Stimulated activated naive CD4-positive, alpha-beta T cell (primary cell): ENCODE measurements at places on chromosomes 5 and 9.

DNA sequence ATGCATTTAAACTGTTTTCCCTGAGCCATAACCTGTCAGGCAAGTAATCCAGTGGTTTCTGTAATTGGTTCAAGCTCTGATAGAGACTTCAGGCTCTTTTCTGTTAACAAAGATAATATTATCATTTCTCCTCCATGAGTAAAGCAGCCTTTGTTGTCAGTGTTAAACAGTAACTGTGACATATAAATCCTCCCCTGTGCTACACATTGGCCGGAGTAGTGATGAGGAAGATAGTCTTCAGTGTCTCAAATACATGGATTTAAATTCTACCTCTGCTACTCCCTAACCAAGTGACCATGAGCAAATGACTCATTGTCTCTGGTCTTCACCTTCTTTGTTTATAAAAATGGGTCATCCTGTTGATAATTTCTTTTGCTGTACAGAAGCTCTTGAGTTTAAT lies 615.5 kb upstream of the CHD1 start:
- DNase-seq: no peak

DNA sequence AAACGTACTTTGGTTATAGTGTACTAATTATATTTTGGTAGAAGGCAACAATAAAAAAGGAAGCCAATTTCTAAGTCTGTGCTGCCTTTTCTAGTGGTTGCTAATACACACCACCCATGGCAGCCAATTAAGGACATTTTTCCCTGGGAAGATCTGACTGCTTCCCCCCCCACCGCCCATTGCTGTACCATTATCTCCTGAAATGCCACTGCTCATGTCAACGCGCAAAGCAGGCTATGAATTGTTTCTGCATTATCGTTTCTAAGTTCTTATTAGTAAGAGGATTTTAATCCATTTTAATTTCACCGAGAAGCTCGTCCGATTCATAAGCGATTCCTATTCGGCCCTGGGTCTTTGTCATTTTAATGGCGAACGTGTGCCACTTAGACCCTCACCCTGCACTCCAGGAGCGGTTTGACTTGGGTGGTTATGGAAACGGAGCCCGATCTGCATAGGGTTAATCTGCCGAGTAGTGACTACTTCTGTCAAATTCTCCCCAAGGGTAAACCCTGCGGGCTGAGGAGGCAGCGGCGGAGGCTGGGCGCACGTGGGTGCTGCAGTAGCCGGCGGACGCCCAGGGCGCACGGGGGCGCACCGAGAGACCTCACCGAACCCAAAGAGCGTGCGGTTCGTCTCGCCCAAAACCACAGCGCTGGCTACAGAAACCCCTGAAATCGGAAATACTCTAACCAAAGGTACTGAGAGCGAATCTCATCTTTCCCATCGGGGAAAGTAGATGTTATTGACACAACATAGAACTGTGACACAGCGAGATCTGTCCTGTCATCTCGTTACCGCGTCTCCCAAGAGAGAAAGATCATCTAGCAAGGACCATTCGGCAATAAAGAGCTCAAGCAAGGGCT lies 55.8 kb upstream of the SHC3 start:
- DNase-seq: no peak

DNA sequence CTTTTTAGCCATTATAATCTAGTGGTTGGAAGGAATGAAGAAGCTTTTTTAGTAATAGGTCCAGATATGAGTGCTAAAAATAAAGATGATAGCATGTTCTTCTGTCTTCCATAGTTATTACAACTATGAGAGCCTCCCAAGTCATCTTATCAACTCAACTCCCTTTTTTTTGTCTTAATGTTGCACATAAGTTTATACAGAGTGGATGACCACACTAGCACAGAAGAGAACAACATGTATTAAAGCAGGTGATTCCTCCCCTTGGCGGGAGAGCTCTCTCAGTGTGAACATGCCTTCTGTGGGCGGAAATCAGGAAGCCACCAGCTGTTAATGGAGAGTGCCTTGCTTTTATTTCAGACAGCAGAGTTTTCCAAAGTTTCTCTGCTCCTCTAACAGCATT lies 40.1 kb upstream of the STX17 start:
- no peak for DNase-seq

- no peak for DNase-seq
These were observed 101.9 kb downstream of the NFIB start for GRCh38 chr9:14212077-14212476.

DNA sequence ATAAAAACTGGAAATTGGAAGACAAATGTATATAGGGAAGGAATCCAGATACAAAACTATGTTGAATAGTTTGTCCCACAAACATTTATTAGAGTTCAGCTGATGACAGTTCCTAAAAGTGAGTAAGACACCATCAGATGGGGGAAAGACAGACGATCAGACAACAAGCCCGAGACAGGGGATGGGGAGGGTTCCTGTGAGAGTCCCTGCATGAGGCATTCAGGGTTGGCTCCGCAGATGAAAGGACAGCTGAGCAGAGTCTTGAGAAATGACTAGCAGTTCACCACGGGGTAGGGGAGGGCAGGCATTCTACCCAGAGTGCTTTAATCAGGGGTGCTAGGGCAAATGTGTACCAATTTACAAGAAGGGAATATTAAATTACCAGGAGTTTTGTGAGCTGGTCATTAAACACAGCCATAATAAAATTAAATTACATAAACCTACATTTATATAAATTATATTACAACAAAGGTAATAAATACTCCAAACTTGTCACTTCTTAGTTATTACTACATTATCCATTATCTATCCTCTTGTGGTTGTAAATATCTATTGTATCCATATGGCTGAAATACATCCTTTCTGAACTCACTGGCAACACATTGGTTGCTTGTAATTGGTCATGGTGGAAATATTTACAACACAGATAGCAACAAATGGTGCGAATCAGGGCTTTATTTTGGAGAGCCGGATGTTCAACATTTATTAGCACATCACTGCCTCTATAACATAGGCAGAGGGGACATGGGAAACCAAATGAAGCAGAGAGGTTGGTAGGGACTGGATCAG lies 27.8 kb downstream of the TNFSF15 start:
- peak; percentile 12 for DNase-seq

DNA sequence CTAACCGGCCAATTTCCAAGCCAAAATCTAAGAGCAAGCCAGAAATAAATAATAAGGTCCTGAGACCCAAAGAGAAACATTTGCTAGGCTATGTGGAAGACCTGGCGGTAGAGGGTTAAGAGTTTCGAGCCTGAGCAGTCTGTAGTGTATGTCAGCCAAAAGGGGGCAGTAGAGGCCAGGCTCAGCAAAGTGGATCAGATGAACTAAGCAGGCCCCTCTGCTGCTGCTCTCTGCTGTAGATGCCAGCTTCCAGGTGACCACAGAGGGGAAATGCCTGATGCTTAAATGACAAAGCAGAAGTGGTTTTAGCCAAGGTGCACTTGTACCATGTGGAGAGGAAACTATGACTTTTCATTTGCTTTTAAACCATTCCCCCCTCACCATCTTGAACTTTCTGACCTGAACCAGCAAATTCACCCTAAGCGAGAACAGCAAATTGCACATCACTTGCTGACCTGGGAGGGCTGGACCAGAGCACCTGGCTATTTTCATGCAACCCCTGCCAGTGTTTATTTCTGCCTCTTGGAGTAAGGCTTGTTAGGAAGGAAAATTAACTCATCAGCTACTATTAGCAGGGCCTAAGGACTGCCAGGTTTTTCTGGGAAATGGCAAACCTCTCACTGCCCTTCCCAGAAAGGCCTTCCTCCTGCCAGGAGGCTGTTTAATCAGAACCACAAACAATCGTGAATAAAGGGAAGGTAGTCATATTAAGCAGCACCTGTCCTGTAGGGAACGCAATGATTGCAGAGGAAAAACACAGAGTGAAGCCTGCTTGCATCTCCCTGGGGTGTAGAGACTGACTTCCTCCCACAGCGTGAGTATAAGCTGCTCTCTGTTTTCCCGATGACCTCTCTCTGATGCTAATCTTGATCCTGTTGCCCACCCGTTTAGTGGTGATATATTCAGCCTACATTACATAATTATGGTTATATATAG lies 818.2 kb downstream of the TLR4 start:
- no peak for DNase-seq

DNA sequence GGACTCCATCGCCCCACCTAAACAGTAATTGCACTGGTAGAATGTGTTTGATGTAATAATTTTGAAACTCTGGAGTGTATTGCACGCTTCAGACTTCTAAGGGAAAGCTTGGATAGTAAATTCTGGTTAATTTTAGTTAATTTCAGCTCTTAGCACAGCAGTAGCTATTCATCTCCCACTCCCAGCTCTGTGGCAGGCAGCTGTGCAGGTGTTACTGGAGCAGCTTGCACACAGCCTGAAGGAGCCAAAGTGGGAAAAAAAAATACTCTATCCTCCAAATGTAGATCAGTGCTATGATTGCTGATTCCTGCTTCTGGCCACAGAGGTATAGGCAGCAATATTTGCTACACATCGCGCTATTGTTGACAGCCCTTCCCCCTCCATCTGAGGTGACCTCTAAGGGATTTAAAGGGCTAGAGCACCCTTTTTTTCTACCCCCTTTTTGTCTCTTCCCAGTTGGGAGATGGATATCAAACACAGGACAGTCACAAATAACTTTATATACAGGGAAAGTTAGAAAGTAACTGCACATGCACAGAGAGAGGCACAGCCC lies 97.4 kb downstream of the KCTD16 start:
- no peak for DNase-seq

DNA sequence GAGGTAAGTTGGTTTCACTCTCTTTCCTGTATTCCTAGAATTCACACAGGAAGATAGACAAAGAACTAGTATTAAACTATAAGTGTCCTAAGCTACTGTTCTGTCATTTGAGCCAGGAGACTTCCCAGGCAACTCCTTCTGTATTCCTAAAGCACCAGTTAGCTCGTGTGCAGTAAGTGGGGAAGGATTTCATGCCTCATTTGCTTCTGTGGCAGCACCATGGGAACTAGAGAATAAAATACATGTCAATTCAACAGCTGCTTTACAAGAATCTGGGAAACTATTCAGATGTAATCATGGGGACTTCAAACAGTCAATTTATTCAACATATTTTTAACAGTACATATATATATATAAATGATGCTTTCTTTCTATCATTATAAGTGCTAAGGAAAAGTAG lies 762.3 kb downstream of the PRELID2 start:
- DNase-seq: no peak

- no peak for DNase-seq
These were observed 2.7 kb upstream of the CKMT2 start for GRCh38 chr5:81230416-81230815.

GRCh38 chr9:86072394-86072877 lies 26.9 kb downstream of the GOLM1 start:
- DNase-seq: no peak

DNA sequence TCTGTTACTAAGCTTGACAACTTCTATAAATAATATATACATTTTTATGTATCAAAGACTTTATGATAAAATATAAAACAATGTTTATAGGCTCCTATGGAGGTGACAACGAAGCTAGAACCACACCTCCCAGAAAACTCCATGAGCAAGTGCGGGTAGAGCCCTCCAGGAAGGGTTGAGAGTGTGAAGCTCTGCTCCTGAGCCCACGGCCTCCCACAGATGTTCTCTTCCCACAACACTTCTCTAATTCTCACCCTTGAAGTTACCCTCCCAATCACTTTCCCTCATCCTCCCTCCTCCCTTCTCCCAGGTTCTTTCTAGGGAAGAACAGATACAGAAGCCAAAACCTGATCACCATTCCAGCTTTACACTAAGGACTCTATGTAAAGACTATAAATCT lies 427.6 kb downstream of the SPOCK1 start:
- no peak for DNase-seq

- no peak for DNase-seq
These were observed 222.2 kb upstream of the IRX1 start for GRCh38 chr5:3373391-3373790.

- DNase-seq: no peak
These were observed 12.6 kb downstream of the QSOX2 start for GRCh38 chr9:136232969-136233368.

- DNase-seq: no peak
These were observed 179.1 kb downstream of the CWC27 start for GRCh38 chr5:64947801-64948200.

GRCh38 chr9:5976674-5977397 lies 38.6 kb downstream of the RANBP6 start:
- no peak for DNase-seq

GRCh38 chr9:71780953-71781352 lies 12.6 kb upstream of the CEMIP2 start:
- no peak for DNase-seq

GRCh38 chr9:88418025-88418424 lies 29.8 kb downstream of the SPIN1 start:
- no peak for DNase-seq

DNA sequence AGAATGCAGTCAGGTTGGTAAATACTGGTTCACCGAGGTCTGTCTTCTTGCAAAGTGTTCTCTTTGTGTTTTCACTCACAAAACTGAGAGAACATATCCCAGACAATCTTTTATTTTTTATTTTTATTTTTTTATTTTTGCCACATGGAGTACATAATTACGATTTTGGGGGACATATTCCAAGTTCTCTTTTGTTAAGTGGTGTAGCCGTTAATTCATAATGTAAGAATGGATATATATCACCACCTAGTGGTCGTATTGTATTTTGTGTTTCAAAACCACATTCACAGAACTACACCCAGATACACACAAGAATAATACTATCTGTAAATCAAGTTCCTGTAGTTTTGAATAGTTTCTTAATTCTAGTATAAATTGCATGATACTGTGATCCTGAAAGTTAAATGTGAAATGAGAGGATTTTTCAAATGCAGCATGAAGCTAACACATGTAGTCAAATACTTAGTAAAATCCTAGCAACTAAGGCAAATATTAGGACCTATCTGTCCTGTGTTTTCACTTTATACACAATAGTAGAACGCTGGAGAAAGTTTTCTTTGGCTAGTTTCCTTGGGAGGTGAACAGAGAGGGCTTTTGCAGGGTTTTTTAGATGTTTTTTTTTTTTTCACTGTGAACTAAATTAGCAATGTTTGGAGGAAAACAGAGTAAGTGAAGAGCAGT lies 92.7 kb downstream of the VCAN start:
- peak; percentile 36 for DNase-seq

DNA sequence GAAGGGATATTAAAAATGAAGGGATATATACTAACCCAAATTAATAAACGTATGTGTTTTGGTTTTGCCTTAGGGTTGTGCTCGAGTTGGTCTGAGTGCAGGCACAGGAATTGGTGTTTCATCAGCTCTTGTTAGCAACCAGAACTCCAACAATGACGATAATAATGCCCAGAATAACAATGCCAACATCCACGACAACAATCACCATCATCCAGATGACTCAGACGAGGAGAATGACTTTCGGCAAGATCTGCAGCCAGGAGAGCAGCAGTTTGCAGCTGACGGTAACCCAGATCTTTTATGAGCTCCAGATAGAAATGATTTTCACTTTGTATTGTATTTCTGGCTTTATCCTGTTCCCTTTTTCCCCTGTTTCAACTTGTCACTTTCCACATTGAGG lies 33.2 kb downstream of the FBXO38 start:
- DNase-seq: no peak

DNA sequence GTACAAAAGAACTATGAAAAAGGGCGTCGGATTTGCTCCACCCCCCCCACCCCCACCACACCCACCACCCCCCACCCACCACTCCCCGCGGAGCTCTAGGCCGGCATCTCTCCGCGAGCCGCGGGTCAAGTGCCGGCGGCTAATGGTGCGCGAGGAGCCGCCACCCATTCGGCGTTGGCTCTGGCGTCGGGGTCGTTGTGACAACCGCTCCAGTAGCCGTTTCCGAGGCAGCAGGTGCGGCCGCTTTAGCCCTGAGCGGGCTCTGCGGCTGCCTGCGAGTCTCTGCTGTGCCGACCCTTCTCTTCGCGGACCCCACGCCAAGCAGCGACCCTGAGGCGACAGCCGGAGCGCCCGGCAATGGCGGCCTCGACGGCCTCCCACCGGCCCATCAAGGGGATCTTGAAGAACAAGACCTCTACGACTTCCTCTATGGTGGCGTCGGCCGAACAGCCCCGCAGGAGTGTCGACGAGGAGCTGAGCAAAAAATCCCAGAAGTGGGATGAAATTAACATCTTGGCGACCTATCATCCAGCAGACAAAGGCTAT lies at the start of gene PPP1R2B:
Gene PPP1R2B, plus strand, starts transcription at position 90 of the 546 bp plus-strand sequence. Its CDS starts 268 bp downstream, at position 358.
- DNase-seq: no peak
